ENCODE measurements at places on chromosomes 6 and 20.

DNA sequence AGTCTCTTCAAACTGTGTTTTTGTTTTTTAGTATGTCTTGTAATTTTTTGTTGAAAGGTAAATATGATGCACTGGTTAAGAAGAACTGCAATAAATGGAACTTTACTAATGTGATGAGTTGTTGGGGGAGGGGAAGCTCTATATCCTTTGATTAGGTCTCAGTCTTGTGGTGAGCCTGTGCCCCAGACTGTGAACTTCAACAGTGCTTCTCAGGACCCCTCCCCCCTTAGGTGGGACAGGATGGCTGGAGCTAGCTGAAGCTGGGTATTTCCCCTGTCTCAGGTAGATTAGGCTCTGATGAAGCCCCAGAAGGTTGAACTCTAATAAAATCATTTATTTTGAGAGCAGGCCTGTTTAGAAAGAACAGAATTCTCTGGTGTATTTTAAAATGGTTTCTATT is 31.4 kb upstream of the TASP1 start:
- no peak for DNase-seq

DNA sequence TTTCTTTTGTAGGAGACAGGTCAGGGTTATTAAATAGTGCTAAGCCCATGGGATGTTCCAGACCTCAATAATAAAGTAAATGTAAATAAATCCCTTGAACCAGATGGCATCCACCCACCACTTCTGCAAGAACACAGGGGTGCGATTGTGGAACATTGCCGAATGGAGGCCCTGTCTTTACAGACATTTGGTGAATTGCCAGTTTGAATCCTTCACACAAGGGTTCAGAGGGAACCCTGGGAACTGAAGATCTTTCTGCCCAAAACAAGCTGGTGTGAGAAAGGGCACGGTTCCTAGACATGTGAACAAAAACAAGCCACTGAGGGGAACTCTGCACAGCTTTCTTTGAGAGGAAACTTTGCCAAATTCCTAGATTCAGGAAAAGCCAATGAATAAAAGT is 30.2 kb upstream of the RNF8 start:
- DNase-seq = no peak

- no peak for DNase-seq
These were observed 88.7 kb downstream of the ZHX3 start for GRCh38 chr20:41228858-41229257.

GRCh38 chr6:41607736-41608135 is 30.5 kb upstream of the MDFI start:
- no peak for DNase-seq

DNA sequence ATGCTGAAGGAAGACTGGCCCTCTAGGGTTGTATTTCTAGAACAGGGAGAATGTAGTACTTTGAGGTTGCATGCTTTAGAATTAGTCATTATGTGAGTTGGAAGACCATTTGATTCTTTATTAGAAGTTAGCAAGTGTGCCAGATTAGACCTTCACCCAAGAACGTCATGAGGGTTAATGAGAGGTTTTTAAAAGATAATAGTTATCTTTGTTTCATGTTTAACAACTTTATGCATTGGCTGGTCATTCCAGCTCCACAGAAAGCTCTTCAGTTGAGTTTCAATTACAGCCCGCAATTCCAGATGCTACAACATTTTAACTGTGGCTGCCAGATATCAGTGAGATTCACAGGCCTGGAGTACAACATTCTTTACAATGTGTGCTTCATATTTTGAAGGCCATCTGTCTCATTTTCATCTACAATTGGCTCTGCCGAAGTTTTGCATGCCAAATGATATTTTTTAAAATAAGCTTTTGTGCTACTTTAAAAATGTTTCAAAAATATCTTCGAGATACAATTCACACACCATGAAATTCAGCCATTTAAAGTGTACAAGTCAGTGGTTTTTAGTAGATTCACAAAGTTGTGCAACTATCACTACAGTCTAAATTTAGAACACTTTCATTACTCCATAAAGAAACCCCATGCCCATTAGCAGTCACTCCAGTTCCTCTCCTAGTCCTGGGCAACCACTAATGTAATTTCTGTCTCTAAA is 61.1 kb upstream of the FBXO30 start:
- DNase-seq = no peak

All from CD4-positive, CD25-positive, alpha-beta regulatory T cell (primary cell).